ENCODE measurements at places on chromosomes 16 and 17.

DNA sequence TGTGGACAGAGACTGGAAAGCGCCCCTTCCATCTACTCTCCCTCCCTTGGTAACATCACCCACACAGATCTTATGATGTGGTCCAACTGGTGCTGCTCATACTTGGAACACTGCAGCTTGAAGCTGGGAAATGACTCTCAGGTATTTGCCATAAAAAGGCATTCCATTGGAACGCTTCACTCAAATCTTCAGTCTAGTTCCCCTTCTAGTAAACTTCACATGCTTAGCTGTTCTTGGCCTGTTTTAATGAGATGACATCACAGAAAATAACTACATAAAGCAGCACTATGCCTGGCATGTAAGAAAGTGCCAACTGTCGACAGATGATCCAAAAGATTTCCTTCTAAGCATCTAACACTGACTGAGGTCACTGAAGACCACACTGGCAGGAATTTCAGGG lies 9.3 kb downstream of the ZNF263 start:
- DNase-seq, result no peak

DNA sequence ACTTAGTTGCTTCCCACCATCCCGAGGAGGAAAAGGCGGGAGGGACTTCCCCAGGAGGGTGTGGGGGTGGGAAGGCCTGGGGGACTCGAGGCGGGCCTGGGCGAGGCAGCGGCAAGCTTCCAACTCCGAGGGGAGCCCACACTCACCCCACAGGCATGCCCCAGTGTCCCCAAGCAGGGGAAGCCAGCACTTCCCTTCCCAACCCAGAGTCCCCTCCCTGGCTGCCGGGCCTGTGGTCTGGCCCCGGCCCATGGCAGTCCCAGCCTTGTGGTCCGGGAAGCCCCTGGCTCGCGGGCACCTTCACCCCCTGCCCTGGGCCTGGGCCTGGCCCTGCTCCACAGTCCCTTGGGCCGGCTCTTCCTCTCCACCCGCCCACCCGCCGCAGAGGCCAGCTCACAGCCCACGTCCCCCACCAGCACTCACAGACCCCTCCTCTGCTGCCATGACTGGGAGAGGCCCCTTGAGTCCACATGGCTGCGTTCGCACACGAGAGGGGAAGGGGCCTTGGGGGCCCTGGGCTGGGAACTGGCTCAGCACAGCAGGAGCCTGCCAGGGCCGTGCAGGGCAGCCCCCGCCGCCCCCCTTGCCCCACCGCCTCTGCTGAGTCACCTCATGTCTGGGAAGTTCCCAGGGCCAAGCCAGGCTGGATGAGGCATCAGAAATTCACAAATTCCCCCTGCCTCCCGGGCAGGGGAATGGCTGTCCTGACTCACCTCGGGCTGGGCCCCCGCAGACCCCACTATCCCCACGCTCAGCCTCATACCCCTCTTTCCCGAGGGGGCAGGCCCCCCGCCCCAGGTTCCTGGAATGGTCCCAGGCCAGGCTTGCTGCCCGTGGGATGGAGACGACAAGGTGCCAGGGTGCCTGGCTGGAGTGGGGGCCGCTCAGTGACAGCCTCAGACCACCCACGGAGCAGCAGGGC lies 27.8 kb downstream of the BAHCC1 start:
- DNase-seq, result no peak

- DNase-seq, result no peak
These were observed 71.1 kb downstream of the DYNLRB2 start for GRCh38 chr16:80611930-80612327.

DNA sequence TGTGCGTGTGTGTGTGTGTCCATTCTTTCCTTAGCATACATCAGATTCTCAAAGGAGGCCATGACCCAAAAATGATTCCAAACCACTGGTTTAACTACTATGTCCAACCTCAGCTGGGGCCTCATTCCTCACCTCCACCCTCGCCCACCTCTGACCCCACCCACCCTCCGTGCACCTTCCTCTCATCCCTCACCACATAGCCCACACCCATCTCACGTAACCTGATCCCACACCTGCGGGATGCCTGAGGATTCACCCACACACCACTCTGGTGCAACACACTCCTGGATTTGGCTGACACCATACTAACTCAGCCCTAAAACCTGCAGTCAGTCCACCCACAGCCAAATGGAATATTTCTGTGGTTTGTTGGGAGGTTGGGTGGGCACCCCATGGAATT lies 3.3 kb upstream of the CSNK2A2 start:
- DNase-seq, result no peak

Measured in D721Med (cell line).